ENCODE measurements at places on chromosomes 16 and 17.

DNA sequence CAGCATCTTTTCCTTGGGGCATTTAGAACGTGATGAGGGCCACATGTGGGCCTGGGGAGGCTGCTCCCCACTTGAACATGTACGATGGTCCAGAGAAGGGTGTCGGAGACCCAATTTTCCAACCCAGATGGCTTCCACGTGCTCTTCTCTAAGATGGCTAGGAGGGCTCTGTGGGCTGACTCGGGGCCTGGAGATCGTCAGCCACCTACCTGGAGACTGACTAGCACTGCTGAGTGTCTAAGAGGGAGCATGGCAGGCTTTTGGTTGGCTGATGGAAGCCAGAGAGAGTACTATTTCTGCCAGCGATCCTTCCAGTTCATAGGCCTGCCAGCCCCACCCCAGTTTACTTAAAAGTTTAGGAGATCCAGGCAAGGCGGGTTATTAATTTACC, 60.2 kb upstream of the CLEC18A start:
- no peak for DNase-seq

- DNase-seq = no peak
Measured at GRCh38 chr17:78826421-78826820, 14.2 kb downstream of the USP36 start.

DNA sequence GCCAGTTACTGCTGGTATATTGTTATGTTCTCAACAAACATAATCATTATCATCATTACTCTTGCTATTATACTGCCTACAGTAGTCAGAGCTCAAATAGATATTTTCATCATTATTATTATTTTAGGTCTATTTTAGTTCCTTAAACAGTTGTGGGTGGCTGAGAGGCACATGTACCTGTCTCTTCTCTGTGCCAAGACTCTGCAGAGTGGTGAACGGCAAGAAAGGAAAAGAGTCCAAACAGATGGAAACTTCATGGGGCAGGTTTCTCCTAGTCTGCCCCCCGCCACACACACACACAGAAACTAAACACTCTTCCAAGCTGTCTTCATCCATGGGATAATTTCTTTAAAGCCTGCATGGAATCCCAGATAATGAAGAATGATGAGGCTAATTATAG, 77.7 kb upstream of the CLEC3A start:
- no peak for DNase-seq

GRCh38 chr17:56832446-56832845, 1.3 kb downstream of the C17orf67 start:
- no peak for DNase-seq

- no peak for DNase-seq
Measured at GRCh38 chr16:57030346-57030902, 41.1 kb downstream of the NLRC5 start.

- no peak for DNase-seq
Measured at GRCh38 chr17:9174779-9175574, 153.7 kb downstream of the NTN1 start.

DNA sequence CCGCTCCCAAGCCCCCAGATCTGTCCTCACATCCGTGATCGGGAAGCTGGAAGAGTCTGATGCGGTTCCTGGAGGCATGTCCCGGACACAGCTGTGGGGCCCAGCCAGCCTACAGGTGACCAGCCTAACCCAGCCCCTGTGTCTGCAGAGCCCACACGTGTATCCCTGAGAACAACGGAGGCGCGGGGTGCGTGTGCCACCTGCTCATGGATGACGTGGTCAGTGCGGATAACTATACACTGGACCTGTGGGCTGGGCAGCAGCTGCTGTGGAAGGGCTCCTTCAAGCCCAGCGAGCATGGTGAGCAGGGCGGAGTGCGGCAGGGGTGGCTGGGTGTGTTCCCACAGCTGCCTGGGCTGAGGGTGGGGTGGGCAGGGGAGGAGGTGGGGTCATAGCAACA, 30.9 kb downstream of the IL4R start:
- DNase-seq = no peak

DNA sequence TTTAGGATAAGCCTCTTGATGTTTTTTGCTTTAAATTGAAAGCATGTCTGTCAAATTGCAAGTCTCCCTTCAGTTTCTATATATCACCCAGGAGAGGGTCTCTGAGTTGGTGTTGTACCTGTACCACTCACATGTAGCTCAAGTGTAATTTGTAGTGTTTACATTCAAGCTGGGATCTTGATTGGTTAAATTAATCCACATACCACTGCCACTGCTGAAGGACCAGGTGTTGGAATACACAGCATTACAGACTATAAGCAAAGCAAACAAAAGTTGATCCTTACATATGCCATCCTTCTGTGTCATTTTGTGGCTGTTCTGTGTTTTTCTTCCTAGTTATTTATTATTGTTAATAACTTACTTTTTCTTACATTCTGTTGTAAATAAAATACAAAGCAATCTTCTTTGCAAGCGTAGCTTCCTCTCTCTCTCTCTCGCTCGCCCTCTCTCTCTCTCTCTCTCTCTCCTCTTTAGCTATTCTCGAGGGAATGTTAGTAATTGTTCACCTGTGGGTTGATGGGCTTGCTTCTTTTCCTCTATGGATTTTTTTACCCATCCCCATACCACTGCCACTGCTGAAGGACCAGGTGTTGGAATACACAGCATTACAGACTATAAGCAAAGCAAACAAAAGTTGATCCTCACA, 20.8 kb upstream of the NOL11 start:
- no peak for DNase-seq

- no peak for DNase-seq
Measured at GRCh38 chr17:8941980-8942622, 23.4 kb downstream of the PIK3R5 start.

- DNase-seq = no peak
Measured at GRCh38 chr16:24520983-24521382, 18.4 kb upstream of the RBBP6 start.

GRCh38 chr16:11142261-11142630, 113.8 kb downstream of the SOCS1 start:
- no peak for DNase-seq

DNA sequence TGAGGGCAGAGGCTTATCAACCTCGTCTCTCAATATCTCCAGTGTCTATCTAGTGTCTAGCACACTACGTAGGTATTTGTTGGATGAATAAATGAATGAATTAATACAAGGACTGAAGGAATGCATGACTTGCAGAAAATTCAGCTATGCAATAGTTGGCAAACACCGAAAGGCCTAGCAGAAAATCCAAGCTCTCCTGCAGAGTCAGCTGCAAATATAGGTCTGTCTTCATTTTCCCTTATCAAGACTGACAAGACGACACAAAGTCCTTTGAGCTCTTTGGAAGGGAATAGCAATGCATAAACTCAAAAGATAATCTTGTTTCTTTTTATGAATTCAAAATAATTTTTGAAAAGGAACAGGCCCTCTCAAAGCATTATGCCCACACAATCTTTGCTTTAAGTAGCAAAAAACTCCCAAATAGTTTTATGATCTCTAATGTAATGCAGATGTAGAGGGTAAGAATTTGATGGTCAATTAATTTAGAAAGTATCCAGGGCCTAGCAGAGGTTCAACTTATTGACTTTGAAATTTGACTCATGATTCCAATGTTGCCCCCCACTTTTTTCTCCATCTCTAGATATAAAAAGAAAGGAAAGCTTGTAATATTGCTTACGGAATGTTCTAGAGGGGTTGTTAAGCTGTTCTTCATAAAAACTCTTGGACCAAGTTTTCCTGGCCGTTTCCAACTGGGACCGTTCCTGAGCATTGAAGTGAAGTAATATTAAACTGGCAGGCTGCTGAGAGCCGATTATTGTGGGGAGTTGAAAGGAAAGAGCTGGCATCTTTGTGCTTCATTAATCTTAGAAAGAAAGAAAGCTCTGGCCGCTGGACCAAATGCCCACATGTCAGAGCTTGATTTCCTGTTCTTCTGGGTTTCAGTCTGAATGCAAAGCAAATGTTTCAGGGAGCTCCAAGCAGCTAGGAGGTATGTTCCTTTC, 227.3 kb downstream of the HS3ST3A1 start:
- no peak for DNase-seq

DNA sequence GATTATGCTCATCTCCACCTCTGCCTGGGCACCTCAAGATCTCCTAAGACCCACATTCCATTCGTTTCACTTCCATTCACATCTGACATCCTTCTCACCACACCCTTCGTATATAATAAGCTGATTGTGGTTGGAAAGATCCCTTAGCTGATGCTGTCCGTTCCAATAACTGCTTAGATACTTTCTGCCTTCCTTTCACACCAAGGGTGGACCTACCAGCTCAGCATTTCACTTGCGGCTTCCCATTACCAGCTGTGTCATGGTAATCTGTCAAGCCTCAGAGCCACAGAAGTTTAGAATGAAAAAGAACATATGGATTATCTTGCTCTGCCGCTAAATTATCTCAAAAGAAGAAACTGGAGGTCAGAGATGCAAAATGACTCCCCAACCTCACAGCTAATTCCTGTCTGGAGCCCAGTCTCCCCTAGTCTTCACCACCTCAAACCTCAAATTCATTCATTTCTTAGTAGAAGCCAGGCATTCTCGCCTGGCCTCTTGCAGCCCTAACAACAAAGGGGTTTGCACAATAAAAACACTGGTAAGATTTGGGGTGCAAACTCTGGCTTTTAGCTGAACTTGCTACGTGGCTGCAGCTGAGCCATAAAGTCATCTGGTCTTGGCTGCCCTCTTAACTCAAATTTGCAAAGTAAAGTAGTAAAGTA, 182.8 kb upstream of the HS3ST3A1 start:
- DNase-seq = no peak

DNA sequence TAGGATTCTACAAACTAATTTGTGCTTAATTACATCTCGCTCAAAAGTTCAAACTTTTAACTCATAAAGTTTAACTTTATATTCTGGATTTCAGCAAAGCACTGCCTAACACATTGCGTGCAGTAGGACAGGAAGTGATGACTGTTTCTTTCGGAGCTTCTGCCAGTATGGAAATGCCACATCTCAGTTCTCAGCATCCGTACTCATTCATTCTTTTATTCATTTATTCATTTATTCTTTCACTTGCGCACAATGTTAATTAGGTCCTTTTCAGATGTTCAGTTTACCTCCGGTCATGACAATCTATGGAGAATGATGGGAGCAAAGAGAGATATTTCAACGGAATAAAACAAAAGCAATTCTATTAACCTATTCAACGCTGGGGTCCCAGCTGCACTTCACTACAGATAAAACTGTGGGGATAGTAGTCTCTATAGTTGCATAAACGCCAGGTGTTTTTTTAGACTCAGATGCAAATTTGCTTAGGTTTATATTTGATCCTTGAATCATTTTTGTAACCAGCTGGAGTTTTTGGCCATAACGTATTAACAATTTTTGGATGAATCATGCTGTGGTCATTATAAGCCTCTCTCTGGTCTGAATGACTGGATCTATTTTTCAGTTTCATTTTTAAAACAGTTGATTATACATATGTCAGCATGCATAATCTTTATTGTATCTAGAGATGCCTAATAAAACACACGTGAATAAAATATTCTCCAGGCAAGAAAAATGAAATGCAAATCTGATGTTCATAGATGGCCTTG, 143.9 kb downstream of the KCNJ2 start:
- no peak for DNase-seq

GRCh38 chr17:79954281-79955166, 81.1 kb downstream of the TBC1D16 start:
- DNase-seq = no peak

DNA sequence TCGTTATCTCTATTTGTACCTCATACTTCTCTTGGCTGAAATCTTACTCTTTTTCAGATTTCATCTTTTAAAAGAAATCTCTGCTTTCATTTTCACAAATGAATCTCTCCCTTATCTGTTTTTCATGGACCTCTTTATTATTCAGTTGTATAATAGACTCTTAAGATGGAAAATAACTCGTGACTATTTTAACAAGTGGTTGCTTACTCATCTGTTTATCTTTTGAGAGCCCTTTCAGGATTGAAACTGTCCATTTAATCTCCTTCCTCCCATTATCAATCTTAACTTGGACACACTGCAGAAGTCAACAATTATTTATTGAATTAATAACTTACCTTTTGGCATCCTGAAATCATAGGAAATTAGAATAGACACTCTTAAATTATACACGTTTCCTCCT, 68.8 kb downstream of the ABCA8 start:
- no peak for DNase-seq

DNA sequence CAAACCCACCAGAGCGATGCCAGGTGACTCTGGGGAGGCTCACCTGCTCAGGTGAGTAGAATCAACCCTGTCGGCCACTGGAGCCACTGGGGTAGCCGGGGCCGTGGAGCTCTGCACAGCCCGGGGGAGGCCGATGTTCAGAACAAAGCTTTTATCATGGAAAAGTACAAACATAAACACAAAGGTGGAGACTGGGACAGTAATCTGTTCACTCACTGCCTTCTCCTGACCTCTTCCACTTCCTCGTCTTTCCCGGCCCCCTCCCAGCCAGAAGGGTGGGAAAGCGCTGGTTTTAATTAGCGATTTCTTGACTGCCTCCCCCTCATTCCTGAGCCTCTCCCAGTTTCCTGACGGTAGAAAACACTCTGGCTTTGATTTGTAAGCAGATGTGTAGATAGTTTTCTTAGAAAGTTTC, 9.8 kb upstream of the TEX19 start:
- DNase-seq = no peak

GRCh38 chr17:75271233-75271954, 363 bp upstream of the MIF4GD start:
- peak; percentile 80 for DNase-seq

DNA sequence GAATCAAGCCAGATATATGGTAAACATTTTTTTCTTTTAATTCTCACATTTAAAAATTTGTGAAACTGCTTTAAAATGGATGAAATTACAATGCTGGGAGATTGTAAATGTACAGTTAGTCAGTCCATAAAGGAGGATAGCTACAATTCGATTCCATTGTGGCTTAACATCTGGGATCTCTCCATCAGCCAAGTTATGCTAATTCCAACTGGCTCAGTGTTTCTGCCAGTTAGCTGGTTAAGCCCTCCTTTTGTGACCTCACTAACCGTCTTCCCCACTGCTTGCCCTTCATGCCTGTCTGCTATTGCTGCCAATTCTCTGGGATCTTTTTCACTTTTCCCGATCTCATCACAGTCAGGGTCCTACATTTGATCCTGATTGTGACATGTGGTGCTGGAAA, 1347.6 kb downstream of the CDH11 start:
- DNase-seq = no peak

DNA sequence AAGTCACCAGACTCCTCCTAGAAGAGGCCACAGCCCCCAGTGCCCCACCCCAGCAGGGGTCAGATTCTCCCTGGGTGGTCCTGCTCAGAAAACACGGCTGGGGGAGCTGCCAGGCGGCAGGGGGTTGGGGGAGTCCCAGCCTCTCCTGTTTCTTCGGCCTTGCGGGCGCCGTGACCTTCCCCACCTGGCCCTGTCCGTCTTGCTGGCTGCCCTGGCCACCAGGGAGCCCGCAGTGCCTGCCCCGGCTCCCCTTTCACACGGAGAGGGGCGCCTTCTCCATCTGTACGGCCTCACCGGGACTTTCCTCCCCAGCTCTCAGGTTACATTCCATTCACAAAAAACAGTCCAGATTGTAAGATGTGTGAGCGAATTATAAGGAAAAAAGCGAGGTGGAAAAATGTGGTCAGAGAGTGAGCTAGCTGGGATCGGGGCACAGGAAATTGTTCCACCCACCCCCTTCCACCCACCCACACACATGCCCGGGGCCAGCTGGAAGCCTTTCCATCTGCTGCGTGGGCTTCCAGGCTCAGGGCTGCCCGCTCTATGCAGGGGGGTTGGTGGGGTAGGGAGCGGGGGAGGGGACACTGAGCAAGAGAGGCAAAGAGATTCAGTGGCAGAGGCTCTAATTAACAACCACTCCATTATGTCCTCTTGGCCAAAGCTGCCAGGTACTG, 14.6 kb upstream of the CIBAR2 start:
- DNase-seq = no peak

GRCh38 chr16:19837331-19837980, 47.2 kb downstream of the GPRC5B start:
- no peak for DNase-seq

- no peak for DNase-seq
Measured at GRCh38 chr17:35519439-35519838, 18.0 kb downstream of the SLFN12L start.

- DNase-seq = no peak
Measured at GRCh38 chr16:53744449-53744848, 40.5 kb downstream of the FTO start.

Measured in naive thymus-derived CD4-positive, alpha-beta T cell (primary cell).